ENCODE measurements at places on chromosomes 11 and 22.

GRCh38 chr22:38412435-38413084 lies 42.4 kb downstream of the KCNJ4 start:
- DNase-seq = peak; percentile 36

- DNase-seq = no peak
Measured at GRCh38 chr11:80144897-80145594, 704.2 kb upstream of the TENM4 start.

- DNase-seq = no peak
Measured at GRCh38 chr11:134287561-134287960, 11.4 kb downstream of the GLB1L3 start.

GRCh38 chr11:21428796-21429195 lies 759.4 kb downstream of the NELL1 start:
- no peak for DNase-seq

GRCh38 chr11:84249344-84250135 lies 963.4 kb upstream of the CCDC90B start:
- no peak for DNase-seq

DNA sequence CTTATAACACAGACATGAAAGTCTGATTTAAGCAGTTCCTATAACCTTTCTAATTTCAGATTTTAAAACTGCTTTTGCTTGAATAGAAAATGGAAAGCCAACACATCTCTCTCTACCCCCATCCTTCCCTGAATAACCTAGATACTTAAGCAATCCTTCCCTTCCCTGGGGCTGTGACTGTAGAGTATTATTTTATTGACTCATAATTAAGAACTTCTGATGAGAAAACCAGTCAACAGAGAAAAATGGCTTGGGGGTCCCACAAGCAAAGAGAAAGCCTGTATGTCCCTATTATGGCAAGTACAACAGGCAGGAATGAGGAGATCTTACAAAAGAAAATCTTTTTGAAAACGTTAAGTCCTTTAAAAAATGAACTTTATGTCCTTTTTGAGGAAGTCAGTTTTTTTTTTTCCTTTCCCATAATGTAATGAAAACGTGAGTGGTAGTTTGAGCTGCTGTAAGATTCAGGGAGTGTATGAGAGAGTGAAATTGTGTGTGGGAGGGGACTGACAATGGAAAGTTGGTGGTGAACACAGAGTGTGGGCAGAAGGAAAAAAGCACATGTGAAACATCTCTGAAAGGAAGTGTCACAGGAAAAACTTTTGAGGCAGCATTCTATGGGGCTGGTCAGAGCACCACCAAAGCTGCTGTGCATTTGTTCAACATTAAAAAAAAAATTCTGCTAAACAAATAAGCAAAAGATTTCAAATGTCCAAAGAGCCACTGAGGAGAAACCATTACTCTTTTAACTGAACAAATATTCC lies 154.6 kb downstream of the MAML2 start:
- DNase-seq = no peak

DNA sequence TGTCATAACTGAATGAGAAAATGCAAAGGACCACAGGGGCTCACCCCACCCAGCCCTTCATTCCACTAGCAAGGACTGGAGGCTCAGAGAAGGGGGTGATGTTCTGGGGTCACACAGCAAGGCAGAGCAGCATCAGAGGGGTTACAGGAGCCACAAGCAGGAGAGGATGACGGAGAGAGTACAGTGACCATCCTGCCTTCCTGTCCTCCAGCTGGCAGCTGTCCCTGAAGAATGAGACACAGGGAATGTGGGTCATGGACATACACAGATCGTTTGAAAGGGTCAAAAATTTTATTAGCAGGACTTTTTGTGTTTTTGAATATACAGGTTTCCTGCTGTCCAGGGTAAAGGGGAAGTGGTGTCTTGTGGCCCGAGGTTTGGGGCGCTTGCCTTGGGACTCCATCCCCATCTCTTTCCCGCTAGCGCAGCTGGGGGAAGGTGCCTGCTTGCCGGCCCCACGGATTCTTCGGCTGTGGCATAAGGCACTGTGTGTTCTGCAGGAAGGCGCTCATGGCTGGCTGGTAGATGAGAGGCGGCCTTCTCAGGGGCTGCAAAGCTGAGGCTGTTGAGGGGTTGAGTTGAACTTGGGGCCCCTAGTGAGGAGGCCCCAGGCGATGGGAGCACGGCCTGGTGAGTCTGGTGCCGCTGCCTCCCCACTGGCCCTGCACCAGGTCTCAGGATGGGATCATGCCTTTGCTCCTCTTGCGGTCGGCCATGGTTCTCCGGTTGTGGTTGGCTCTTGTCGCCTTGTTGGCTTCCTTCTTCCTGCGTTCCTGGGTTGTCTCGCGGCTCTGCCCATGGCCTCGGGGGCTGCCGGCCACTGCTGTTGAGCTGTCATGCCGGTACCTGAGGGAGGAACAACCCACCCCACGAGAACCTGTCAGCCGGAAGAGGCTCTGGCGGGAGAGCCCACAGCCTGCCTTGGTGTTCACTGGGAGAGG lies 21.4 kb downstream of the UQCR10 start:
- DNase-seq = no peak

DNA sequence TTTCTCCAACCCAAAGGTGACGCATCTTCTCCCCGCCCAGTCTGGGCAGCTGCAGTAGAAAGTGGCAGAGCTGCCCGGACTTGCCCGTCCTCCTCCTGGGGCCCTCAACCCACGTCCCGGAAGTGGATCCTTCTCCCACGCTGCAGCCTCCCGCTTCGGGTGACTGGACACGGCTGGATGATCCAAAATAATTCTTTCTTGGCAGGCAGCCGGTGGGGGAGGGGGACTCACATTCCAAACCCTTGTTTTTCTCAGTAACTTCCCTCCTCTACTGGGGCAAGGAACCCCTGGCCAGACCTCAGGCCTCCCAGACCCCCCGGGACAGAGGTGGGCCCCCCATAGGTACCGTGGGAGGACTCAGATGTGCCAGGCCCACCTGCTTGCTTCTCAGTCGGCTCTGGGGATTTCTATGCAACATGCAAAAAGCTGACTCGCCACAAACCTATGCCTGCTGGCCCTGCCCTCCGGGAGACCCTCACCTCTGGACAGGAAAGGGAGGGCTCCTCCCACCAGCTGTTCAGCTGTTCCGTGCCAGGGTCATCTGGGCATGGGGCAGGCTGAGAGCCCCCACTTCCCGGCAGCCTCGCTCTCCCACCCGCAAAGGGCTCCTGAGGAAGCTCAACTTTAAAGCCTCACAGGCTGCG lies 1.4 kb downstream of the PLXNB2 start:
- no peak for DNase-seq

DNA sequence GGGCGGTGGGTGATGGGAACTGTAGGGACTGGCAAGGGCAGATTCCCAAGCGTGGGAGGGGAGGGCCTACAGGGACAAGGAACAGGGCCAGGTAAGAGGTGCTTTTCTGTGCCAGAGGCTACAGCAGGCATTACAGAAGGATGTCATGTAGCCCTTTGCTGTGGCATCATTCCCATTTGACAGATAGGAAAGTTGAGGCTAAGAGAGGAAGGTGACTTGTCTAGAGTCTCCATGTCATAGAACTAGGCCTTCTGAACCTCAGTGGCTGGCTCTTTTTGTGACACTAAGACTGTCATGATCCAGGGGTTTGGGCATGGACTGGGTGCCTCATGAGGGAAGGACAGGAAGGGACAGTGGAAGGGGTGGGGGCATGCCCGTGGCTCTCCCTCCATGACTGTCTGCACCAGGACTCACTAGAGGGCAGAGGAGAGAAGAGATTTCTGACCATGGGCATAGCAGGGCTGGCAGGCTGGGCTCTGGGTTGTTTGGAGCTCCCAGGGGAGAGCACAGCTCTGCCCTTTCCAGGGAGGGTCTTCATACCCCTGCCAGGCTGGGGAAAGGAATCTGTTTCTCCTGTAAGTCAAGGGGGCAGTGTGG lies 3.2 kb downstream of the MMP11 start:
- no peak for DNase-seq

DNA sequence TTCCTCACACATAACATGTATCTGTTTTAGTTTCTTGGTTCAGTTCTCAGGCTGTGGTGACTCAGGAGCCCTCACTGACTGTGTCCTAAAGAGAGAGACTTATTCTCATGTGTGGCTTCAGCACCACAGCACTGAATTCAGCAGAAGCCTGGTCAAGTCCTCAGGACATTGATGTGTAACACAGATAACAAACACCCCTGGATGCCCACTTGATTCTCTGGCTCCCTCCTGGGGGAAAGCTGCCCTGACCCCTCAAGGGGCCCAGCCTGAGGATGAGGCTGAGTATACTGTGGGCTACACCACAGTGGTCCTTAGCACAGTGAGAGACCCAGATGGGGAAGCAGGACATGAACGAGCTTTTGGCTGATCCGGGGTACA lies 87.2 kb upstream of the VPREB1 start:
- no peak for DNase-seq

All from stimulated activated CD4-positive, alpha-beta T cell treated with anti-CD3 and anti-CD28 coated beads, Interleukin-12 subunit alpha, Interleukin-12 subunit beta, amount 100 ng/mL, for 4 hours (primary cell).